Suprapubic skin (tissue), 4 donors: ENCODE measurements at places on chromosomes 11 and 22.

DNA sequence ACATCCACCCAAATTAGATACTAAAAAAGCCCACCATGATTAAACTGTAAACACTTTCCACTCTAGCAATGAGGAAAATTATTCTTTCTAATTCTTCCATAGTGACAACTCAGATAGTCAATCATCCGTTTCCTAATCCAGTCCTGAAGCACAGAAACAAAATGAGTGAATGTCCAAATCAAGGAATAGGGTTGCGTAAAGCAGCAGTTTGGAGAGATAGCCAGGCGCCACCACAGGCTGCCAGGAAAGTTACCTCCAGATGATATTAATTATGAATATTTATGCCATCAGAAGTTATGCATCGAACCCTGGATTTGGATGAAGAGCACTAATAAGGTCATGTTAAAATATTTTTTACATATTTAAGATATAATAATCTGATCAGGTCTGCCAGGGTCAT, 63.2 kb downstream of the ETS1 start:
- DNase-seq: no peak

- DNase-seq: no peak
These were observed 10.7 kb downstream of the SLC37A2 start for GRCh38 chr11:125073616-125074483.

DNA sequence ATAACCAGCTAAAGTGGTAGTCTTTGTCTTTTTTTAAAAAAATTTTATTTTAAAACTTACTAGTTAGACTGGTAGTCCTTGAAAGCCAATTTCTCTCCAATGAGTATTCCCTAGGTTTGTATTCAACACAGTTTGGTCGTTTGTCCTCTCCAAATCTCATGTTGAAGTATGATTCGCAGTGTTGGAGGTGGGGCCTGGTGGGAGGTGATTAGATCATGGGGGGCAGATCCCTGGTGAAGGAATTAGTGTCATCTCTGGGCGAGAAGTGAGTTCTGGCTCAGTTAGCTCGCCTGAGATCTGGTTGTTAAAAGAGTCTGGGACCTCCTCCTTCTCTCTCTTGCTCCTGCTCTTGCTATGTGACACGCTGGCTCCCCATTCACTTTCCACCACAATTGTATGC, 18.0 kb downstream of the FLI1 start:
- no peak for DNase-seq

DNA sequence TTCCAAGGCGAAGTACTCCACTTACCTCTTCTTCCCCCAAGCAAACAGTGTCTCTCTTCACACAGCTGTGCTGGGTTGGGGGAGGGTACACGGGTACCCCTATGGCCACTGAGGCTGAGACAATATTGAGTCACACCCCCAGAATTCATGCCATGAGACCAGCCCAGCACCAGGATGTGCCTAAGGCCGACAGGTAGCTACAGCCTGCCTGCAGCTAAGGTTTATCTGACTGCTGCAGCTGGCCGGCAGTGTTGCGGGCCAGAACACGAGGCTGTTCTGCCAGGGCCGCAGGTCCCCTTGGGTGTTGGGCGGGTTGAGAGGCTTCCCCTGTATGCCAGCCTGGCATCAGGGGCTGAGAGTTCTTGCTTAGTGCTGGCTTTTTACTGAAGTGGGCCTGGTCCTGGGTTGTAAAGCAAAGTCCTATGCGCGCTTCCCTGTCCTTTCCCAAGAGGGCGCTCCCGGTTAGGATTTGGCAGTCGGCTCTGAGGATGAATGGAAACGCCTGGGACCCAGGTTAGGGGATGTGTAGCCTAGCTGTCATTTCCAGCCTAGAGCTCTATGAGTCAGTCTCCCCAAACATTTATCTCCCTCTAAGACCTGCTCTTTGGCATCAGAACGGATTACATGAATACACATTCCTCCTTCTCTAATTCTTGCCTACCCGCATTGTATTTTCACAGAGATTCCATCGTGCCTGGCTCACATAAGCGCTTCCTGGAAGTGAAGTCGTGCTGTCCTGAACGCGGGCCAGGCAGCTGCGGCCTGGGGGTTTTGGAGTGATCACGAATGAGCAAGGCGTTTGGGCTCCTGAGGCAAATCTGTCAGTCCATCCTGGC, 7.1 kb downstream of the USP18 start:
- DNase-seq: no peak

DNA sequence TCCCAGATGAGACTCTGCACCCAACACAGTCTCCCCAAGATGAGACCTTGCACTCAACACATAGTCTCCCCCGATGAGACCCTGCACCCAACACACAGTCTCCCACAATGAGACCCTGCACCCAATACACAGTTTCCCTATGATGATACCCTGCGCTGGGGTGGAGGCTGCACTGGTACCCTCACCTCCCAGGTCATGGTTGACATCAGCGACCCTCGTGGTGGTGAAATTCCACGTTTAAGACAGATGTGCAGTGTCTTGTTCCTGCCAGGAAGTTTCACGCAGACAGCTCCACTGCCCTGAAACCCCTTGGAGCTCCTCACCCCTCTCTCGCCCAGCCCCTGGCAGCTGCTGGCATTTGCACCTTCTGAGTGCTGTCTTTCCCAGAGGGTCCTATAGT, 9.5 kb downstream of the MUC5AC start:
- no peak for DNase-seq

GRCh38 chr11:120514541-120515121, 3.1 kb downstream of the GRIK4 start:
- DNase-seq: peak; percentile 73

GRCh38 chr11:76524919-76525318, 80.1 kb downstream of the EMSY start:
- no peak for DNase-seq

GRCh38 chr22:39410264-39410663, 10.7 kb downstream of the TAB1 start:
- DNase-seq: no peak

DNA sequence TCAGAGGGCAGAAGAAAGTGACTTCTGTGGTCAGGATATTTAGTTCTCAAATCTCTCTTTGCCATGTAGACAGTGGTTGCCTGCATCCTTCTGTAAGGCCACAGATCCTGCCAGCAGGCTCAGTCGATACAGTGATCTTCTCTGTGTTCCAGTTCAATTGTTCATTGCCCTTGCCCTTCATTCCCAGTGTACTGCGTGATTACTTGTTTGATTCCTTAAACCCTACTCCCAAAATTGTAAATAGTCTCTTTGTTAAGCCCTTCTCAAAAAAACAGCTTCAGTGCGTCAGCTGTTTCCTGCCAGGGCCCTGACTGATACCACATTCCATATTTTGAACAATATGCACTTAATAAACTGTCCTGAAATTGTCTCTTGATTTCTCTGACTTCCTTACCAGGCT, 9.3 kb upstream of the TYR start:
- no peak for DNase-seq
